ENCODE measurements at places on chromosomes 3 and 15. TPM values are rescaled to one million over a fixed set of nuclear protein-coding genes. Genes with fewer than 3 reads are reported as not detected.

ADAMTSL3 gene
- polyA plus RNA-seq = 73.3 TPM

PPCDC gene
- polyA plus RNA-seq = 8.7 TPM

PIK3CA gene
- 30.0 TPM for polyA plus RNA-seq

FHIT gene
- 4.7 TPM for polyA plus RNA-seq

FBXO40 gene
- 3.1 TPM for polyA plus RNA-seq

GOLGA8Q gene
- polyA plus RNA-seq = 2.1 TPM

CCDC9B gene
- 11.8 TPM for polyA plus RNA-seq

MCF2L2 gene
- 0.27 TPM for polyA plus RNA-seq

DNAH12 gene
- polyA plus RNA-seq = 0.59 TPM

ACKR4 gene
- polyA plus RNA-seq = 2.5 TPM

LRRC49 gene
- 4.8 TPM for polyA plus RNA-seq

SLC38A3 gene
- 2.1 TPM for polyA plus RNA-seq
